ENCODE measurements at places on chromosomes 12 and 14.

GRCh38 chr14:49926803-49927202, 33.9 kb downstream of the ARF6 start:
- no peak for DNase-seq

- DNase-seq: no peak
Measured at GRCh38 chr12:88435334-88436076, 144.8 kb downstream of the KITLG start.

DNA sequence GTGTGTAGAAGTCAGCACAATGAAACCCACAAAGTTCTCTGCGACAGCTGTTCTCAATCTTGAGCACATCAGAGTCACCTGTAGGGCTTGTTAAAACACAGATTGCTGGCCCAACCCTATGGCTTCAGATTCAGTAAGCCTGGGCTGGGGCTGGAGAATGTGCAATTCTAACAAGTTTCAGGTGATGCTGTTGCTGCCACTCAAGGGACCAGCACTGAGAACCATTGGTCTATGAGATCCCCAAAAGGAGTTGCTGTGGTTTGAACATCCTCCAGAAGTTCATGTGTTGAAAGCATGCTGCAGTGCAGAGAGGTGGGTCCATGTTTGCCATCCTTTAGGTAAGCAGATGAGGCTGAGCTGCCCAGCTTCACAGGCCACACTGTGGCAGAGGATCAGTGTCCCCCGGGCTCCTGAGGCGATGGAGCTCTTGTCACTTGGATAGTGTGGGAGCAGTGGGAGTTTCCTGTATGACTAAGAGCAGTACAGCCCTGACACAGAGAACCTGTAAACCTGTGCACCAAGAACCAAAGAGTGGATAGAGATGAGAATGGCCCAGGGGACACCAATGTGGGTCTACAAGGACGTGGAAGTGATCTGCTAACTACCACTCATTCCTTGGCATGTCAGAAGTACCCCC, 8.0 kb upstream of the RTRAF start:
- DNase-seq: no peak

- DNase-seq: no peak
Measured at GRCh38 chr12:121245951-121246350, 36.0 kb downstream of the P2RX4 start.

DNA sequence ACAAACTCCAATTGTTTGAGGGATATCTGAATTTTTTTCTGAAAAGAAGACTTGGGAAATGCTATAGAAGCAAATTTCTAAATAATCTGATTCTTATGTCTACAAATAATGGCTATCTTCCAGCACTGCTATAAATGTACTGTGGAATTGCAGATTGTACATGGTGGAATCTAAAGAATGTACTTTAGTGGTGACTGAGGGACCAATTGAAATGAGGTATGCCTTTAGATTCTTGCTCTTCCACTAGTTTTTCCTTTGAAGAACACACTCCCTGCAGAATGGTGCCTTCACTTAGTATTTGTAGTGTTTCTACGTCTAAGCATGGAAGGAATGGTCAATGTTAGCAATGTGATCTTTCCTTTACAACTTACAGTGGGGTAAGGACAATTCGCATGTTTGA, 11.7 kb upstream of the PRB4 start:
- no peak for DNase-seq
